ENCODE measurements at places on chromosomes 7 and 10. TPM values are rescaled to one million over a fixed set of nuclear protein-coding genes. Genes with fewer than 3 reads are reported as not detected.

The WDR86 gene
- total RNA-seq: 13.7 TPM

The SLC18A3 gene
- total RNA-seq: 44.6 TPM

The LRRD1 gene
- 0.11 TPM for total RNA-seq

The LRRTM3 gene
- total RNA-seq: 7.9 TPM

The RAMP3 gene
- not detected for total RNA-seq

The FAM25A gene
- total RNA-seq: not detected

The CHAT gene
- 2.0 TPM for total RNA-seq

The CRHR2 gene
- not detected for total RNA-seq

The CACNA2D1 gene
- total RNA-seq: under 0.01 TPM

The DPY19L1 gene
- total RNA-seq: 43.6 TPM

The MRC1 gene
- total RNA-seq: 0.11 TPM

The WAPL gene
- 47.9 TPM for total RNA-seq

The NCAPG2 gene
- total RNA-seq: 13.4 TPM

The LRRC17 gene
- 148 TPM for total RNA-seq

The PNLIPRP1 gene
- total RNA-seq: not detected

The BBS9 gene
- total RNA-seq: 43.2 TPM

The OR13A1 gene
- total RNA-seq: not detected

The CALHM1 gene
- total RNA-seq: not detected

The TFEC gene
- total RNA-seq: 2.7 TPM

The ETV1 gene
- total RNA-seq: 0.39 TPM

The ABCB1 gene
- not detected for total RNA-seq

The FBXO24 gene
- total RNA-seq: 0.54 TPM

The GNA12 gene
- 31.7 TPM for total RNA-seq

The UCN3 gene
- not detected for total RNA-seq

The STEAP4 gene
- under 0.01 TPM for total RNA-seq

The PAPOLB gene
- not detected for total RNA-seq

The CPA4 gene
- total RNA-seq: 1.3 TPM

The EIF3A gene
- 89.9 TPM for total RNA-seq

The GNGT1 gene
- total RNA-seq: not detected

The GNG11 gene
- total RNA-seq: under 0.01 TPM

The PRKG1 gene
- 0.43 TPM for total RNA-seq

The FBH1 gene
- total RNA-seq: 69.7 TPM

Measured in placental epithelial cell (primary cell).